ENCODE measurements at places on chromosomes 1 and 21.
A peak's percentile ranks its signal among the peaks of the same experiment; 100 is the strongest.

DNA sequence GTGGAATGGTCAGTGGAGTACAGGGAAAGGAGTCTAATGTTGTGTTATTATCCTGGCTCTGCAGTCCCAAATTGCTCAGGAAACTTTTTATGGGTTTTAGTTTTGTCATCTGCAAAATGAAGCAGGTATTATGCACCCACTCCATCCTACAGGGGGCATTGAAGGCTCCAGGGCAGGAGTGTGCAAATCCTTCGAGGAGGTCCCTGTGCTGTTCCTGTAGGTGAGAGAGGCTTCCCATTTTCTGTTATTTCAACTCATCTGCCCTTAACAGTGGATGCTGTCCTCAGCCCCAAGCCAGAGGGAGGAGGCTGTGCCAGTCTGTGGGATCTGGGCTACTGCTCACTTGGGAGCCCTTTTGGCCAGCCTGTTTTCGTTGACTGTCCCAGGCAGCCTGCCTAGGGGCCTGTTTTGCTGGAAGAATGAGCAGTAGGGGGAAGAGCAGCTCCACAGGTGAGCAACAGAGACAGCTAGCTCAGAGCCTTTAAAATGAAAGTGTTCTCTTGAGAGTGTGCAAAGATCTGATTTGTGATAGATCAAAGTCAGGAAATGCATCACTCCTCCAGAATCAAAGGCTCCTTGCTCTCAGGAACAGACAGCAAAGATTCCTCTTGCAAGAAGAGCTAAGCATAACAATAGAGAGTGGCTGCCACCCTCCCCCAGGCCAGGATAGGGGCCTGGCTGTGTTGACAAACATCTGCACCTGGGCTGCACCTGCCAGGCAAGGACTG is 317.6 kb upstream of the PROX1 start:
- DNase-seq = no peak

GRCh38 chr21:14241297-14241696 is 25.3 kb downstream of the RBM11 start:
- no peak for DNase-seq

- peak; percentile 3 for DNase-seq
Observed at GRCh38 chr1:41528726-41529605, 44.5 kb upstream of the EDN2 start.

- no peak for DNase-seq
Observed at GRCh38 chr1:231642618-231643017, 16.0 kb downstream of the DISC1 start.

GRCh38 chr1:207219979-207220889 is 101.2 kb upstream of the CD55 start:
- no peak for DNase-seq

Data from activated naive CD4-positive, alpha-beta T cell treated with anti-CD3 and anti-CD28 coated beads, Interleukin-2, amount 50 U/mL, for 16 hours (primary cell).